ENCODE measurements at places on chromosomes 11 and 22. TPM values are rescaled to one million over a fixed set of nuclear protein-coding genes. Genes with fewer than 3 reads are reported as not detected.

GRCh38 chr11:73856031-73856567 lies 20.5 kb downstream of the COA4 start:
- no peak for DNase-seq

- no peak for DNase-seq
These were observed 2.1 kb downstream of the ADA2 start for GRCh38 chr22:17217179-17217578.

- peak; percentile 35 for DNase-seq
These were observed 68.8 kb upstream of the SCUBE2 start for GRCh38 chr11:9160166-9160565.

DNA sequence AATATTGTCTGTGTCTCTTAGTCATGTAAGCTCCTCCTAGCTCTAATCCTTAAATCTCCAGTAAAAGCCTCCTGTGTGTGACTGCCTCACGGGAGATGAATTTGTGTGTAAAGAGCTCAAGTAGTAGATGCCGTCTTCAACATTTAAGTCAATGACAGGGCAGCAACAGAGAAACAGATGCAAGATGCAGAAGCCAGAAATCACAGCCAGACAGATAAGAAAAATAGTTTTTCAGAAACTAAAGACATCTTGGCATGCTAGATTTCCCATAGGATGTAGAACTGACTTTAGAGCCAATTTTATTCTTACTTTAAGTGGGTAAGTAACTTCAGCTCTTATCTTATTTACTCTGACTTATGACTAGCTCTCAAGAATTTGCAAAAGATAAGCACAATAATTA lies 652.8 kb downstream of the KCNA4 start:
- no peak for DNase-seq

DNA sequence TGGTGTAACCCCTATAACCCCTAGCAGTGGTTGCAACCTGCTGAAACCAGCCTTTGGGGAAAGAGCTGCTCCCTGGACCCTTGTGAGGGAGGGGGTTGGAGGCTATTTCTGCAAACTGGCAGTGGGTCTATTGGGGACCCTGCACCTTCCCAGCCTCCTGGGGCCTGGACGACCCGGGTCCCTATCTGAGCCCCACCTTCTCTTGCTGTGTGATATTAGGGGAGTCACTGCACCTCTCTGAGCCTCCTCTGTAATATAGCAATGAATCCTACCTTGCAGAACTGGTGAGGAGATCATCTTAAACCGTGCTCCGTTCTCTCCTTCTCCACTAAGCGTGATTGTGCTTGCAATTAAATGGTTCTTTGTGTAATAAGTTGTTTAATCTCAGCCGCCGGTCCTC lies 24.0 kb upstream of the MPPED1 start:
- DNase-seq, result no peak

DNA sequence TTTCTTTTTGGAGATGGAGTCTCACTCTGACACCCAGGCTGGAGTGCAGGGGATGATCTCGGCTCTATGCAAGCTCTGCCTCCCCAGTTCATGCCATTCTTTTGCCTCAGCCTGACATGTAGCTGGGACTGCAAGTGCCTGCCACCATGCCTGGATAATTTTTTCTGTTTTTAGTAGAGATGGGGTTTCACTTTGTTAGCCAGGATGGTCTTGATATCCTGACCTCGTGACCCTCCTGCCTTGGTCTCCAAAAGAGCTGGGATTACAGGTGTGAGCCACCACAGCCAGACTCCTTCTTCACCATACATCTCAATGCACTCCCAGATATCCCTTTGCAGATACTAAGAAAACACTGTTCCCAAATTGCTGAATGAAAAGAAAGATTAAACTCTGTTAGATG lies 224.3 kb downstream of the OR4A5 start:
- DNase-seq, result no peak

DNA sequence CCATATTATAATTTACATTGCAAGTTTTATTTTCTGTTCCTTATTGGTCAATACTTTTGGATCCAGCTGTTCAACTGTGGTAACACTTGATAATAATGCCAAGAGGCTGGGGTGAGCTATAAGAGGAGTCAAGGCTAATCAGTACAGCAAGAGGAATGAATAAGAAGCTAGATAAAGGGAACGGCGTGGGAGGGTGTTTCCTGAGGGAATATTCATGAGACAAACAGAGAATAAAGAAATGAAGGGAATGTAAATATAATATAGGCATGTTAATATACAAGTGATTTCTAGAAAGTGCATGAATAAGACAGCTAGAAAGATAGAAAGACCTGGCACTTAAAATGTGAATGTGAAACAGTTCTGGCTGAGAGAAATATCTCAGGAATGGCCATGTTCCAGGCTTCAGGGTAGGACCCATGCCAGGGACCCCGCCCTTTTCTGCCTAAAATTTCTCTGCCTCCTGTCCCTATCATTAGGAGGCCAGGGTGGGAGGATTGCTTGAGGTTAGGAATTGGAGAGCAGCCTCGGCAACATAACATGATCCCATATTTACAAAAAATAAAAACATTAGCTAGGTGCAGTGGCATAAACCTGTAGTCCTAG lies 3.9 kb downstream of the OR51B4 start:
- no peak for DNase-seq

- DNase-seq, result no peak
These were observed 30.6 kb downstream of the MMP13 start for GRCh38 chr11:102924851-102925380.

GRCh38 chr11:67302571-67303131 lies 679 bp upstream of the SSH3 start:
- peak; percentile 40 for DNase-seq

DNA sequence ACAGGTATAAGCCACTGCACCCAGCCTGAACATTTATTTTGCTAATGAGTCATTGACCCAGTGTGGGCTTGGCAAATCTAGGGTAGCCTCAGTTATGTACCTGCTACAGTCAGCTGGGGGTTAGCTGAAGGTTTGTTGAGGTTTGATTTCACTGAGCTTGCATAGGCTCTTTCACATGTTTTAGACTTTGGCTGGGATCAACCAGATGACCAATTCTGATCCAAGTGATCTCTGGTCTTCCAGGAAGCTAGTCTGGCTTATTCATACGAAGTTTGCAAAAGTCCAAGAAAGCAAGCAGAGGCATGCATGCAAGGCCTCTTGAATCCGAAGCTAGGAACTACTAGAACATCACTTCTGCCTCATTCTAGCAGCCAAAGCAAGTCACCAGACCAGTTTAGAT lies 21.0 kb downstream of the SERPING1 start:
- DNase-seq, result peak; percentile 80

DNA sequence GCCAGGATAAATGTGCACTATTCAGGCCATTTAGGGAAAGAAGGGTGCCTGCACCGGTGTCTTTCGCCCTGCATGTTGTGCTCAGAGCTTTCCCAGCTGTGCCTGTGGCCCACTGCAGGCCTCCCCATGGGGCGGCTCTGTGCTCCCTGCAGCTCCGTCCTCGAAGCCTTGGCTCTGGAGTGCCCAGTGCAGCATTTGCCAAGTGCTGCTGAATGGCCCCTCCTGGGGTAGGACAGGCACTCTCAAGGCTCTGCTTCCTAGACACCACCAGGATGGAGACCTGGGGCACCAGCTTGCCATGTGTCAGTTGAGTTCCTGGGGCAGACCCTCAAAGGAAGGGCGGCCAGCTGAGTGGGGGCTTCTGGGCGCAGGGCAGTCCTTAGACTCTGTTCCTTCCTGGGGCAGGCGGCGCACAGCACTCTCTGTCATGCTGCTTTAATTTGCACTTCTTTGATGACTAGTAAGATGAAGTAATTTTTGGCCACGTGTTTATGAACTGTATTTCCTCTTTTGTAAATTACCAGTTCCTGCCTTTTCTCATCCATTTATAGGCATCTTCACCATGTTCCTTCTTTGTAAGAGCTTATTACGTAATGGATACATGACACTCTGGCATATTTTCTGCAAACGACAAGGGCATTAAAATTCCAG lies 32.1 kb upstream of the GNB1L start:
- DNase-seq, result peak; percentile 90

- DNase-seq, result peak; percentile 32
These were observed 457 bp downstream of the RNF141 start for GRCh38 chr11:10540546-10540914.

DNA sequence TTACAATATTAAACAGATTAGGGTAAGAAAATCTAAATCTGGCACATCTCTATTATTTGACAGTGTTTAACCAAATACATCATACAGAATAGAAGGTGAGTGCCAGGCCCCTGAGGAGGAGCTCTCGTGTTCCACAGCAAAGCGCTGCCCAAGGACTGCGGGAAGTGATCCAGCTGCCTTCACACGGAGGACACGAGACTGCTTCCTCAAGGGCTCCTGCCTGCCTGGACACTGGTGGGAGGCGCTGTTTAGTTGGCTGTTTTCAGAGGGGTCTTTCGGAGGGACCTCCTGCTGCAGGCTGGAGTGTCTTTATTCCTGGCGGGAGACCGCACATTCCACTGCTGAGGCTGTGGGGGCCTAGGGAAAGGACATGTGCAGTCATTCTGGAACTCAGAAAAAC lies 71.1 kb downstream of the NCAPD3 start:
- no peak for DNase-seq

- DNase-seq, result no peak
These were observed 214.3 kb downstream of the LRRC4C start for GRCh38 chr11:41245184-41245583.

DNA sequence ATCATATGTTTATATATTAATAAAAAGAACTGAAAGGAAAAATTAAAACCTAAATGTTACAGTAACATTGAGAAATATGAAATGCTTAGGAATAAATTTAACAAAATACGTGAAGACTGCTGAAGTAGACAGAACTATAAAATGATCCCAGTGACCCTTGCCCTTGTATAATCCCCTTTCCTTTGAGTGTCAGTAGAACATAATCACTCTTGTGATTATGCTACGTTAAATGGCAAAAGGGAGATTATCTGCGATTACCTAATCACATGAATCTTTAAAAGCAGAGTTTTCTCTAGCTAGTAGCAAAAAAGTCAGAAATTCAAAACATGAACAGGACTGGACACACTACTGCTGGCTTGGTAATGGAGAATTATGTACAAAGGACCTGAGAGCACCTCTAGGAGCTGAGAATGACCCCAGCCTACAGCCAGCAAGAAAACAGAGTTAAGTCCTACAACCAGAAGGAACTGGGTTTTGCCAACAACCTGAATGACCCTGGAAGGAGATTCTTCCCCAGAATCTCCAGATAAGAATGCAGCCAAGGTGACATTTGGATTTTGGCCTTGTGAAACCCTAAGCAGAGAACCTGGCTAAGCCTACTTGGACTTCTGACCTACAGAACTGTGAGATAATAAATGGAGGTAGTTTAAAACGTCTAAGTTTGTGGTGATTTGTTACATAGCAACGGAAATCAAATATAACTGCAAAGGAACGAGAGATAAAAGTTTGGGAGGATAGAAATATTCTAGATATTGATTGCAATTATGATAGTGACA lies 157.2 kb downstream of the ATG16L2 start:
- DNase-seq, result no peak

GRCh38 chr11:90329043-90329442 lies 106.2 kb upstream of the CHORDC1 start:
- DNase-seq, result no peak

ADAMTS15 gene
- 0.13 TPM for total RNA-seq

MED17 gene
- total RNA-seq, result 23.7 TPM

TPCN2 gene
- total RNA-seq, result 4.5 TPM

MMP3 gene
- 0.26 TPM for total RNA-seq

CLP1 gene
- 28.2 TPM for total RNA-seq

PLAAT2 gene
- total RNA-seq, result 1.3 TPM

EMID1 gene
- not detected for total RNA-seq

MADD gene
- 9.0 TPM for total RNA-seq

TPBGL gene
- total RNA-seq, result not detected

Data from bronchial epithelial cell (primary cell).